Fibroblast of skin of right biceps (primary cell): ENCODE measurements at places on chromosomes 7 and 10.

DNA sequence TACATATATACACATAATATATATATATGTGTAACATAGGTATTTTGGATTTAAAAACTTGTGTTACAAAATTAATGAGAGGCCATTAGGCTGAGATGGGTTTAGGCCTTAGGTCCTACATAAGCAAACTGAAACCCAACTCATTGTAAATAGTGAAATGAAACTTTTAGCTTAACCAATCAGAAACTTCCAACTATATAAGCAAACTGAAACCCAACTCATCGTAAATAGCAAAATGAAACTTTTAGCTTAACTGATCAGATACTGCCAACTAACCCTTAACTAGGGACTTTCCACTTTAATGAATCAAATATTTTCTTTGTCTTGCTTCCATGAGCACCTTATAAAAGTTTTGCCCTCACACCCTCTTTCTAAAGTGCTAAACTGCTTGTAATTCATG lies 17.3 kb upstream of the SAMD9L start:
- no peak for DNase-seq

- no peak for DNase-seq
Observed at GRCh38 chr7:158655931-158656441, 48.6 kb downstream of the NCAPG2 start.

DNA sequence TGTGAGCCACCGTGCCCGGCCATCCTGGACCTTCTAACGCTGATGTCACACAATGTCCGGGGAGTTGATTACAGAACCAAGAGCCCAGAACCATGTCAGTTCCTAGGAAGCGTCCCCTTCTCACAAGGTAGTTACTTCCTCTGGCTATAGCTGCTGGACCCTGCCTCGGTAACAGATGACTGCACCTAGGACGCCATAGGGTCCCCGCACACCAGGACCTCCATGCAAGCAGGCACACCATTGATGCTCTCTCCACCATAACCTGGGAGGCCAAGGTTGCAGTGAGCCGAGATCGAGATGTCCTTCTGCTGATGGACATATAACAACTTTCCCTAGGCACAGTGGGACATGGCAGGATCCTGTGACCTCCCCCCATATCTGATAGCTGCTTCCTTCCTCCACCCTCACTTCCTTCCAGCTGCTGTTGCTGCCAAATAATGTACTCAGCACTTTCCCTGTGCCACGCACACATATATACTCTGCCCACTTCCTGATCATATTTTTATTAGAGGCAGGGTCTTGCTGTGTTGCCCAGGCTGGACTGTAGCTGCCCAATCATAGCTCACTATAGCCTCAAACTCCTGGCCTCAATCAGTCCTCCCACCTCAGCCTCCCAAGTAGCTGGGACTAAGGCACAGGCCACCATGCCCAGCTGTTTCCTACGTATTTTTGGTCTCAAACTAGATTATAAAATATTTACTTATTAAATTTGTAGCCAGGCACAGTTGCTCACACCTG lies 3.5 kb upstream of the SNX8 start:
- DNase-seq = no peak

DNA sequence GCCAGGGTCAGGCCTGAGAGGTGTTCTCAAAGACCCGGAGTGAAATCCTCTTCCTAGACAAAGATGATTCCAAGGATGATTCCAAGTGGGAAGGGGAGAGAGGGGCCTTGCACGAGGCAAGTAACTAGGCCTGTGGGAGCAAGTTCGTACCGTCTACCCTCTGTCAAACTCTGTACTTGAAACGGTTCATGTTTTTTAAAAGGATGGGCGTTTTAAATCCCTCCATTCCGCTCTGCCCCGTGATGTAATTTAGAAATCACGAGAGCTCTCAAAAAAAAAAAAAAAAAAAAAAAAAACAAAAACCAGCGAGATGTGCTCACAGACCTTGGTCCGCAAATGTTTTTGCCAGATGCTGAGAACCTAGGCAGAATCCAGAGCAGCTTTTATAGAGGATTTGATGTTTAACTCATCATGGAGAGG lies 114.7 kb upstream of the CARD11 start:
- DNase-seq = no peak

- no peak for DNase-seq
Observed at GRCh38 chr7:123131556-123131955, 68.2 kb downstream of the SLC13A1 start.

DNA sequence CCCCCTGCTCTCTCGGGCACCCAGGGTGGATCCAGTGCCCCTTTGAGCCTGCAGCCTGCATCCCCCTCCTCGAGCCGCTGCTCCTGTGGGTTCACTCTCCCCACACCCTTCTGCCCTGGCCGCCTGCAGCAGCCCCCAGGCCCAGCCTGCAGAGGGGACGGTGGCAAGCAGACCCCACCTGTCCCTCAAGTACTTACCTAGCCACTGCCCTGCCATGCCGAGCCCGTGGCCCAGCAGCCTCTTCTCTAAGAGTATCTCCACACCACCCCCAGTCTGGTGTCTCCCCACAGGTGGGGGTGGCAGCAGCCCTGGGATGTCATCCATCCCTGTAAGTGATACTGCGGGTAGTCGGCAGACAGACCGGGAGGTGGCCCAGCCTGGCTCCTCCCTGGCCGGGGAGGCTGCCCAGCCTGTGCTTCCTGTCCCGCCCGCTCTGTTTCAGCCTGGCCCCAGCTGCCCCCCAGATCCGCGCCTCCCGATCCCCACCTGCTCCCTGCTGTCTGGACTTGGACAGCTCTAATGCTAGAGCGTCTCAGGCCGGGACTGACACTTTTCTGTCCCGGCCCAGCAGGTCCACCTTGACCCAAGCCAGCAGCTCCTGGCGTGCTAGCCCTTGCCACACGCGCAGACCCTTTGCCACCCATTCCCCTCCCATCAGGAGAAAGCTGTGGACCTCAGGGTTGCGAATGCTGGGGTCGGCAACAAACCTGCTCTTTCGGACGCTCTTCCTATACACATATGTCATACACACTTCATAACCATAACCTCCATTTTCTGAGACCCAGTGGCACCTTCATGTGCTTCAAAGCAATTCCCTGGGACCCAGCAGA lies 25.0 kb downstream of the YKT6 start:
- DNase-seq = no peak

- no peak for DNase-seq
Observed at GRCh38 chr10:61465171-61465496, 12.0 kb upstream of the TMEM26 start.

GRCh38 chr7:74454021-74454924 lies 567 bp downstream of the GTF2IRD1 start:
- DNase-seq = peak; percentile 21

- no peak for DNase-seq
Observed at GRCh38 chr10:77932016-77932715, 5.6 kb upstream of the DLG5 start.

GRCh38 chr7:47186316-47186715 lies 395.6 kb downstream of the TNS3 start:
- DNase-seq = no peak

DNA sequence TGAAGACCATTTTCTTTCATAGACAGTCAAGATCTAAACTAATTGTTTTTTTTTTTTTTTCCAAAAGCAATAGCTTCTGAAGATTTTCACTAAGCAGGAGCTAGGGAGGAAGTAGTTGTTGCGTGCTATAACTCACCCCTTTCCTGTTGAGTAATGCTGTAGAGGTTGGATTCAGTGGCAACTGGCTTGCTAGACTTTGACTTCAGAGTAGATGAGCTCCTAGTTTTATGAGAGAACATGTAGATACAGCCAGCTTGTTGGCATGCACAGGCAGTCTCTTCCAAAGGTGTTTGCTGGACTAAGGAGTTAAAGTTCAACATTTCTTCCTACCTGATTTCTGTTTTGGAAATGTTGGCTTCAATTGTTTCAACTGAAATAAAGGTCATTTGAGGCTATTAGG lies 66.2 kb upstream of the MXI1 start:
- DNase-seq = peak; percentile 21

GRCh38 chr7:32559480-32559879 lies 64.2 kb downstream of the AVL9 start:
- no peak for DNase-seq

- DNase-seq = peak; percentile 0
Observed at GRCh38 chr7:48899932-48900331, 24.4 kb upstream of the CDC14C start.

DNA sequence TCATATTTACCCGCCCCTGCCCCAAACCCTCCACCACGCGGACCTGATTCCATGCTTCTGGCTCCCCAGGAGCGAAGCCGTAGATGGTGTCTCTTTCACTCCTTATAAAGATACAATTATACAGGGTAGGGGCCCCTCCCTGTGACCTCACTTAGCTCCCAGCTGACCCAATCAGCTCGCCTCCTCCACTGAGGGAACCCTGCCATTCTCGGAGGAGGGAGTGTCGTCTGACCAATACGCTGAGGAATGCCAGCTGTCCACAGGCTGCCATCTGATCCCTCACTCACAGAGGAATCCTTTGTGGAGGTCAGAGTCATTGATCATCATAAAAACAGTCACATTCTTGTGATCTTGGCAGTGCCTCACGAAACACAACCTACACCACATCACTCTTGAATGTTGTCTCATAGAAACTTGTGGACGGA lies 67.5 kb upstream of the INSIG1 start:
- DNase-seq = peak; percentile 99

- DNase-seq = no peak
Observed at GRCh38 chr7:71334541-71334940, 202.6 kb downstream of the GALNT17 start.

DNA sequence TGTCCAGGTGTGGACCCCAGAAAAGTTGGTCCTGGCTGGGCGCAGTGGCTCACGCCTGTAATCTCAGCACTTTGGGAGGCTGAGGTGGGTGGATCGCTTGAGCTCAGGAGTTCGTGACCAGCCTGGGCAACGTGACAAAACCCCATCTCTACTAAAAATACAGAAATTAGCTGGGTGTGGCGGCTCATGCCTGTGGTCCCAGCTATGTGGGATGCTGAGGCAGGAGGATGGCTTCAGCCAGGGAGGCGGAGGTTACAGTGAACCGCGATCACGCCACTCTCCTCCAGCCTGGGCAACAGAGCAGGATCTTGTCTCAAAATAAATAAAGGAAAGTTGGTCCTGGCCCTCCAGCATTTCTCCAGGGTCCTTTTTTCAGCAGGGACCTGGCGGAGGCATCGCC lies 1.4 kb downstream of the NUDT1 start:
- DNase-seq = no peak

DNA sequence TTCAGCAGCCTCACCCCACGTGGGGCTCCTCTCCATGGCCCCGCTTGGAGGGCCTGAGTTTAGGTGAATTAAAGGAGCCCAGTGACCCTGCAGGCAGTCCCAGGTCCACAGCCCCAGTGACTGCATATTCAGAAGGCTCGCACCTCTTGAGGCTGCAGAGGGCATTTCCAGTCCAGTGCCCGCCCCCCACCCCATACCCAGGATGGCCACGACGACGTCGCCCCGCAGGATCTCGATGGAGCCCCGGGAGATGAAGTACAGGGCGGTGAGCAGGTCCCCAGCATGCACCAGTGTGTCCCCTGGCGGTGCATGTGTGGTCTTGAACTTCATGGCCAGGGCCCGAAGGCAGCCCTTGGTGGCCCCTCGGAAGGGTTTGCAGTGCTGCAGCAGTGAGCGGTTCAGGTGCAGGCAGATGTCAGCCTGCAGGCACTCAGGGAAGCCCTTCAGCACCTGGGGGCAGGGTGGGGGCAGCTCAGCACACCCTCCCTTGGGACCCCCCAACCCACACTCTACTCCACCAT lies 28.1 kb downstream of the KCNH2 start:
- DNase-seq = no peak

GRCh38 chr10:79329529-79329928 lies 17.7 kb upstream of the PPIF start:
- no peak for DNase-seq

DNA sequence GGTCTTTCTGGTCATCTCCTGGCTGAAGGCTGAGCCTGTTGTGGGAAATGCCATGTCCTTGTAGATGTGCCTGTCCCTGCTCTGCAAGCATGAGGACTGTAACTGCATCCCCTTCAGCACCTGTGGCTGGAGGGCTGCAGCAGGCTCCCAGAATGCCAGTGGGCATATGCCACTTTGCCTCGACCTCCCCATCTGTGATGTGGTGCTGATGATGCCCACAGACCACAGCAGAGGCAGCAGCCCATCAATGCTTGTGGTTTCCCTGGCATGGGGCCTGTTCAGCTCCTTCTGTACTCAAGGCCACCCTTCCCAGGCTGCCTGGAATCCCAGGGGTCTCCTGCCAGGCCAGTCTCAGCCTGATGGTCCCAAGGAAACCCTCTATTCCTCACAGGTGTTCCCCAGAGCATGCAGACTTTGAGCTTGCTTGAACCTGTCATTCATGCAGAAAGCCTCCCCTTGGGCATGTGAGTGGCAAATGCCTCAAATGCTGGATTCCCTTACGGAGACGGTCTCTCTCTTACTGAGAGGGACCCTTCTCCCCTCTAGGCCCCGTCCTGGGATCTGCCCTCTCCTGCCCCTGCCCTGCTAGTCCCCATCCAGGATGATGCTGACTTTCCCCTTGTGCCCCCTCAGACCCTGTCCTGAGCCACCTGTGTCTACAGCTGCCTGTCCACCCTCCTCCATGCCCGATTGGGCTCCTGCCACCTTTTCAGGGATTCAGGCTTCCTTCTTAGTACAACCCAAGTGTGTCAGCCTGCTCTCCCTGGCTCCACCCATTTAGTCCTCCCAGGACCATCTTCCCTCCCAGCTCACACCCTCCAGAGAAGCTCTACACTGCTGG lies 50.9 kb upstream of the ANTXRL start:
- no peak for DNase-seq

DNA sequence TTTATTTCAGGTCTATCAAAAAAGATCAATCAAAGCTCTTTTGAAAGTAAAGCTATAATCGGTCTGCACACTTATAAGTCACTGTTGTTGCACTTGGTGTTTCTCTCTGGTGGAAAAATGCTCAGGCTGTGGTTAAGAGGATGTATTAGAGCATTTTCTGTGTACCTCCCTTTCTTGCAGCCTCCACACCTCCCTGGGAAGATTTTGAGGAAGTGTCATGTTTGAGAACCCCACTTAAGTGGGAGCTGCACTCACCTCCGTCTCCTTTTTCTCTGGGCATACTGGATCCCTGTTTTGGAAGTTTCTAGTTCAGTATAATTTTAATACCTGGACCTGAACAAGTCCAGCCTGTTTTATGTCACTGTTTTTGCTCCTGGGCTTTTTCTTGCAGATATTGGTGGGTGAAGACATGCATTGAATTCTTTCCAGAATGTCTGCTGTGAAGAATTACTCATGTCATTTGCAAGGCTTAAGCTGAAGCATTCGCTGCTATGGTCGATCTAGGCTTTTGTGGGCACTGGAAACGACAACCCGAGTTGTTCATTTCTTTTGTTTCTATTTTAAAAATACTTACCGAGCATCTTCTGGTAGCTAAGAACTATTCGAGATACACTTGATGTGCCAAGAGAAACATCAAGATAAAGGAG lies 36.6 kb downstream of the TCF7L2 start:
- peak; percentile 67 for DNase-seq

- no peak for DNase-seq
Observed at GRCh38 chr10:131206111-131206995, 105.2 kb downstream of the TCERG1L start.

GRCh38 chr7:26193432-26194207 lies 6.9 kb downstream of the HNRNPA2B1 start:
- no peak for DNase-seq
